ENCODE measurements at places on chromosomes 2 and 18. TPM values are rescaled to one million over a fixed set of nuclear protein-coding genes. Genes with fewer than 3 reads are reported as not detected.

SERPINB7 gene
- 2.8 TPM for total RNA-seq

ANO7 gene
- 0.14 TPM for total RNA-seq

PARD3B gene
- not detected for total RNA-seq

ALPI gene
- not detected for total RNA-seq

PPP1R1C gene
- not detected for total RNA-seq

GRCh38 chr2:175234650-175235049 lies 53.1 kb upstream of the ATP5MC3 start:
- no peaks in the 10 kb centered on the region for H3K27me3 ChIP-seq
- no peaks in the 10 kb centered on the region for H3K36me3 ChIP-seq
- DNase-seq: no peak
- H3K4me1 ChIP-seq: no peaks in the 10 kb centered on the region
- H3K27ac ChIP-seq: no peak overlapping the region
- H3K4me3 ChIP-seq: no peak overlapping the region

DNA sequence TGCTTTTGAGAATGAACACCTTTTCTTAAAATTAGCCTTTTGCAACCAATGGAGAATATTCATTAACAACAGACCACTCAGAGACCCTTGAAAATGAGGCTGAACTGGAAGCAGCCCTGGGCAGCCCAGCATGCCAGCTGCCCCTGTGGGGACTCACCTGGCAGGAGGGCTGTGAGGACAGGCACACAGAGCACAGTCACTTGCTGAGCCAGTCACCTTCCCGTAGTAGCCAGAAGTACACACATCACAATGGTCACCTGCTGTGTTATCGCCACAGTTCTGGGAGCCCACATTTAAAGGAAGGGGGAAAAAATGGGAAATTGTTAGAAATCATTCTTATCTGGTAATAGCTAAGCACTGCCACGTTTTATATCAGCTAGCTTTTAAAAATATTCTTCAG lies 115.5 kb downstream of the LAMA1 start:
- H3K4me1 ChIP-seq: no peaks in the 10 kb centered on the region
- no peak overlapping the region for H3K4me3 ChIP-seq
- no peaks in the 10 kb centered on the region for H3K36me3 ChIP-seq
- H3K27me3 ChIP-seq: no peaks in the 10 kb centered on the region
- no peak overlapping the region for H3K27ac ChIP-seq
- no peak for DNase-seq

GRCh38 chr2:219656526-219656925 lies 29.1 kb downstream of the SLC4A3 start:
- H3K27ac ChIP-seq: no peak overlapping the region
- H3K27me3 ChIP-seq: no peaks in the 10 kb centered on the region
- H3K4me1 ChIP-seq: no peaks in the 10 kb centered on the region
- no peaks in the 10 kb centered on the region for H3K36me3 ChIP-seq
- no peak for DNase-seq
- no peak overlapping the region for H3K4me3 ChIP-seq

- H3K4me3 ChIP-seq: no peak overlapping the region
- H3K36me3 ChIP-seq: no peaks in the 10 kb centered on the region
- H3K27ac ChIP-seq: no peak overlapping the region
- no peak for DNase-seq
These were observed 8.3 kb upstream of the CHST10 start for GRCh38 chr2:100425573-100426383.

- no peak overlapping the region for H3K4me3 ChIP-seq
- DNase-seq: no peak
- H3K27ac ChIP-seq: no peak overlapping the region
- no peaks in the 10 kb centered on the region for H3K36me3 ChIP-seq
These were observed 149.7 kb downstream of the MREG start for GRCh38 chr2:215863687-215864086.

- no peak overlapping the region for H3K4me3 ChIP-seq
- H3K4me1 ChIP-seq: no peaks in the 10 kb centered on the region
- no peaks in the 10 kb centered on the region for H3K36me3 ChIP-seq
- H3K27me3 ChIP-seq: no peaks in the 10 kb centered on the region
- DNase-seq: no peak
These were observed 66.1 kb downstream of the CHST9 start for GRCh38 chr18:27118973-27119372.

DNA sequence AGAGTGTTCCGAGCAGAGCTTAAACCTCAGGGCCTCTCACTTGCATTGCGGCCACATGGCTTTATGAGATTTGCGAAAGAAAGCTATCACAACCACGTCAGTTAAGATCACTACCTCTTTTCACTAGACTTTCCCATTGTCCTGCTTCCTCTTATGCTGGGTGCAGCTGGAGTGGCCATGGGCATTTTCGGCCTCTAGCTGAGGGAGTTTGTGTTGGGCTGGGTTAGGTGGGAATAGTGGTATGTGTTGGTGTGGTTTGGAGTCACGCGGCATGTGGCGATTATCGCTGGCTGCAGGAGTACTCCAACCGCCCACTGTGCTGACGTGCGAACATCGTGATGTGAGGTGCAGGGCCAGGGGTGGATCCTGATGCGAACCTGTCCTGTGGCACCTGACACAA lies 27.1 kb downstream of the RALB start:
- no peak overlapping the region for H3K27ac ChIP-seq
- no peaks in the 10 kb centered on the region for H3K36me3 ChIP-seq
- DNase-seq: no peak
- H3K4me3 ChIP-seq: no peak overlapping the region
- no peaks in the 10 kb centered on the region for H3K4me1 ChIP-seq
- H3K27me3 ChIP-seq: peaks cover 5% of the 10 kb centered on the region

DNA sequence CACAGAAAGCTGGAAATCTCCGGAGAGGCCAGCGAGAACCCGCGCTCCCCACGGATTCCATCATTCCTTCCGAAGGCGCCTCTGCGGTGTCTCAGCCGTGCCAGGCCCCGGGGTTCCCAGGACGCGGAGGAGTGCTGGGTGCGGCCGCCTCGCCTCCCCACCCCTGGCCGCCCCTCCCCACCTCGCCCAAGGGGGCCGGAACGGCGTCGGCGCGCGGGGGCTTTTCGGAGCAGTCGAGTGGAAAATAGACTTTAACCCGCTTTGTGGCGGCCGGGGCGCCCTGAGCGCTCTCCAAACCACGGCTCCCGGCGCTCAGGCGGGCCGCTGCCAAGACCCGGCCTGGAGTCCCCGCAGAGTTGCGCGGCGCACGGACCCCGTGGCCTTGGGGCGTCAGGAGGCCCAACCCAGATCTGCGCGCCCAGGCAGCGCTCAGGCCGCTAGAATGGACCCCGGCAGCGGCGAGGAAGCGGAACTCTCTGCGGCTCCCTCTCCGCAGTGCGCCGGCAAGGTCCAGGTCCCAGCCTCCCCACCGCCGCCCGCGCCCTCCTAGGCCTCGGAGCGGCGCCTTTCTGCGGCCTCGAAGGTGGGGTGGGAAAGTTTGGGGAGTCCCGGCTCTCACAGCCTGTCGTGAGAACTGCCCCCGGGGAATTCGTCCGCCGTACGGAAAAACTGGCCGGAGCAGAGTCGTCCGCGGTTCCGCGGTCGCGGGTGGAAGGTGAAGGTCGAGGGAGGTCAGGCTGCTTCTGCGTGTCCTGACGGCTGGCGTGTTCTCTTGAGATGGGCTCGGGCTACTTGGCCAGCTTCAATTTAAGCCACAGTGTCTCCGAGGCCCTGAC lies 1.2 kb upstream of the EMX1 start:
- no peaks in the 10 kb centered on the region for H3K36me3 ChIP-seq
- H3K4me3 ChIP-seq: no peak overlapping the region
- no peaks in the 10 kb centered on the region for H3K27me3 ChIP-seq
- H3K4me1 ChIP-seq: no peaks in the 10 kb centered on the region

DNA sequence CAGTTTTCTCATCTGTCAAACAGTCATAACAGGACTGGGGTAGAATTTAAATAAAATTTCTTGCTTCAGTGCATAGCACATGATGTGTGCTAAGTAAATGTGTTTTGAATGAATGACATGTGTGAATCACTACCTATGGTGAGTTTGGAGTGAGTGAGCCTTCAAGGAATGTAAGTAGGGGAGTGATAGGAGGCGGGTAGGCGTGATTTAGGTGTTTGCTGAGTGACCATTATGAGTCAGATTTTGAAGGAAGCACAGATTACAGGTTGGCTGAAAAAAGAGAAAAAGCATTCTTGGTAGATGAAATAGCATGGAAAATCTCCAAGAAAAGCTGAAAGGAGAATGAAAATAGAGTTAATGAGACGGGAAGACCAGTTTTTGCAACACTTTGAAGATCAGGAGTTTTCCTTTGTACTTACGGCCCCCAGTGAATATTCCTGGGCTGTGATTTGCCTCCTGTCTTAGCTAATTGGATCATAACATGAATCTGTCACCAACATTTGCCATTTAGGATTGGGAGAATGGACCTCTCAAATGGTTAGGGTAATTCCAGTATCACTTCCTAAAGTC lies 136.9 kb upstream of the GATA6 start:
- H3K4me1 ChIP-seq: no peaks in the 10 kb centered on the region
- no peaks in the 10 kb centered on the region for H3K27me3 ChIP-seq
- H3K27ac ChIP-seq: no peak overlapping the region
- no peak overlapping the region for H3K4me3 ChIP-seq

- no peaks in the 10 kb centered on the region for H3K27me3 ChIP-seq
- no peak overlapping the region for H3K27ac ChIP-seq
- H3K36me3 ChIP-seq: no peaks in the 10 kb centered on the region
- H3K4me3 ChIP-seq: no peak overlapping the region
These were observed 48.8 kb downstream of the HAUS1 start for GRCh38 chr18:46152808-46153617.
